ENCODE measurements at places on chromosomes 1 and 21.

GRCh38 chr1:154306151-154306550 is 14.7 kb upstream of the AQP10 start:
- no peak overlapping the region for H3K27ac ChIP-seq
- no peaks in the 10 kb centered on the region for H3K36me3 ChIP-seq
- H3K4me1 ChIP-seq = no peaks in the 10 kb centered on the region
- DNase-seq = no peak
- no peak overlapping the region for H3K4me3 ChIP-seq
- H3K27me3 ChIP-seq = no peaks in the 10 kb centered on the region

DNA sequence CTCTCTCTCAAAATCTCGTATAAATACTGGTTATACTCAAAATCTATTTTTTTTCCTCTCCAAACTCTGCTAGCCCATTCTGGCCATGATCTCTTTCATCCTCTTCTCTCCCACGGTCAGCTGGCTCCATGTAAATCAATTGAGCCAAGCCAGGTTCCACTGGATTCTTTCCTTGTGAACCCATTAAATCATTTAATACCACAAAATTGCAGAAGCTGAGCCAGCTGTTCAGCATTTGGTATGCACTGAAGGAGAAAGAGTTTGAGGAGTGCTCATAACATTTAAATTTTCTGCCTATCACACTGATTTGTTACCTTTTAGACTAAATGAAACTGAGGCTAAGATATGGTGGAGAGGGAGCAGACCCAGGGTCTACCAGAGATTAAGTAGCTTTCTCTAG is 29.1 kb upstream of the TADA1 start:
- DNase-seq = no peak
- no peaks in the 10 kb centered on the region for H3K36me3 ChIP-seq
- H3K27me3 ChIP-seq = no peaks in the 10 kb centered on the region
- H3K4me3 ChIP-seq = no peak overlapping the region

DNA sequence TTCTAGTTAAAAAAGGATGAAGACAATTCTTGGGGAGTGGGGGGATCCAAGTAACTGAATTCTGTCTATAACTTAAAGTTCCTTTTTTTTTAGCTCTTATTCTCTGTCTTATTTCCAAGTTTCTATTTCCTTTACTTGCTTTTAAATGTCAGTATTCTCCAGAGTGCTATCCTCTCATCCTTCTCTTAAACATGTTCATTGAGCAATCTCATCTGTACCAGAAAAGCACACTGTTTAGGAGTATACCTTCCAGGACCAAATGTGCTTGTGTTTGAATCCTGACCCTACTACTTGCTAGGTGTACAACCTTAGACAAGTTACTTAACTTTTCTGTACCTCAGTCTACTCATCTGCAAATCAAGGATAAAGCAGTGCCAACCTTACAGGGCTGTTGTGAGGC is 50.1 kb downstream of the AKT3 start:
- DNase-seq = no peak
- H3K36me3 ChIP-seq = no peaks in the 10 kb centered on the region
- H3K4me1 ChIP-seq = peaks cover 24% of the 10 kb centered on the region
- peak overlapping the region; percentile 77 for H3K27ac ChIP-seq

DNA sequence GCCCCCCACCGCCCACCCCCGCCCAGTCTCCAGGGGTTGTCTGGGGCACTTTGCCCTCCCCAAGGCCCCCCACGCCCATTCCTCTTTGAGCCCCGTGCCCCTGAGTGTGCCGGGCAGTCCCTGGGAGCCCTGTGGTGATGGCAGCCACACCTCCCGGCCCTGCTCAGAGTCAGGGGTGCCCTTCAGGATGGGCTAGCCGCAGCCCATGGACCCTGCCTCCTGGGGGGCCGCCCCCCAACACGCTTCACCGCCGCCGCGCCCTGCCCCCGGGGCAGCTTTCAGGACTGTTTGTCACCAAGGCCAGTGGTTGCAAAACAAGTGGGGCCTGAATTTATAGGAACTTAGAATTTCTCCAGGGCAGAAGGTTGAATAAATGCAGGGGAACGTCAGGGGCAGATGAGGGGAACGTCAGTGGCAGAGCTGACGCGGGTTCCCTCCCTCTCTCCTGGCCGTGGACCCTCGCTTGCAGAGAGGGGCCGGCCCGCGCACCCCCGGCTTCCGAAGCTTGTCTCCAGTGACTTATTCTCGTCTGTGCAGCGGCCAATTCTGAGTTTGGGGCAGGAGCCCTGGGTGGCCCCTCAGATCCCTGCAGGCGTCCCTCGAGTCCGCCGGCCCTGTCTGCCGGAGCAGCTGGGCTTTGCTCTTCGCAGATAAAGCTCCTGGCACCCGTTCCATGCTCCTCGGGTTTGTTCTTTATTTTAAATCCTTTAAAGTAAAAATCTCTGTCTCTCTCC is 41.2 kb upstream of the ADARB1 start:
- no peak for DNase-seq
- H3K27me3 ChIP-seq = no peaks in the 10 kb centered on the region
- H3K27ac ChIP-seq = no peak overlapping the region
- no peaks in the 10 kb centered on the region for H3K36me3 ChIP-seq
- no peak overlapping the region for H3K4me3 ChIP-seq

All from RWPE2 (cell line).